ENCODE measurements at places on chromosomes 5 and 9.

GRCh38 chr9:21684831-21685362, 117.5 kb upstream of the MTAP start:
- DNase-seq, result no peak

GRCh38 chr5:82707741-82708140, 369.5 kb downstream of the TMEM167A start:
- DNase-seq, result no peak

DNA sequence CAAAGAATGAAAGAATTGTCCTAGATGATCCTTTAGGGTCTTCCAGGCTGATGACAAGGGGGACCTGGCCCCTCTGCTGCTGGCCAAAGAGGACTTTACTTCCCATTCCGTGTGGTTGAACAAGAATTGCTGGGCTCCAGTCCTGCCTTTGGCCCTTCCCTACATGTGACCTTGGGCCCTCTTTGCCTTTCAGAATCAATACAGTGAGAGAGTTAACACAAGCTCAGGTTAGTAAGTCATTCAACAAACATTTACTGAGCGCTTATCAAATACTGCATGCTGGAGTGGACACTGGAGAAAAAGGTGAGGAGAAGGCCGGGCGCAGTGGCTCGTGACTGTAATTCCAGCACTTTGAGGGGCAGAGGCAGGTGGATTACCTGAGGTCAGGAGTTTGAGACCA, 113.1 kb downstream of the C9orf50 start:
- no peak for DNase-seq

GRCh38 chr9:78243130-78243529, 7.3 kb downstream of the CEP78 start:
- DNase-seq, result no peak

GRCh38 chr5:10591966-10592365, 28.1 kb downstream of the ANKRD33B start:
- DNase-seq, result no peak

DNA sequence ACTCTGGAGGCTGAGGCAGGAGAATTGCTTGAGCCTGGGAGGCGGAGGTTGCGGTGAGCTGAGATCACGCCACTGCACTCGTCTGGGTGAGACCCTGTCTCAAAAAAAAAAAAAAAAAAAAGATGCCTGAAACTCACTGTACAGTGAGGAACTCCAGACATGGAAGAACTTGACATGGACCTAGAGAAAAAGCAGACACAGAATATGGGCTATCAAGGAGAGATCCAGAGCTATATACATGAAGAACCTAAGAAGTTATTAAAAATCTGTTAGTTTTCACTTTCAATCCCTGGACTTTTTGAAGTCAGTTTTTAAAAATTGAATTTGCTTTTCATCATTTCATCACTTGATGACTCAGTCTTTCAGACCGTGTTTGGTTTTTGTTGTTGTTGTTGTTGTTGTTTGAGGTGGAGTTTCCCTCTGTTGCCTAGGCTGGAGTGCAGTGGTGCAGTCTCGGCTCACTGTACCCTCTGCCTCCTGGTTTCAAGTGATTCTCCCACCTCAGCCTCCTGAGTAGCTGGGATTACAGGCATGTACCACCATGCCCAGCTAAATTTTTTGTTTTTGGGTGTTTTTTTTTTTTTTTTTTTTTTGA, 20.3 kb downstream of the PAIP2 start:
- DNase-seq, result no peak
